ENCODE measurements at places on chromosomes 6 and 20.
A peak's percentile ranks its signal among the peaks of the same experiment; 100 is the strongest.

DNA sequence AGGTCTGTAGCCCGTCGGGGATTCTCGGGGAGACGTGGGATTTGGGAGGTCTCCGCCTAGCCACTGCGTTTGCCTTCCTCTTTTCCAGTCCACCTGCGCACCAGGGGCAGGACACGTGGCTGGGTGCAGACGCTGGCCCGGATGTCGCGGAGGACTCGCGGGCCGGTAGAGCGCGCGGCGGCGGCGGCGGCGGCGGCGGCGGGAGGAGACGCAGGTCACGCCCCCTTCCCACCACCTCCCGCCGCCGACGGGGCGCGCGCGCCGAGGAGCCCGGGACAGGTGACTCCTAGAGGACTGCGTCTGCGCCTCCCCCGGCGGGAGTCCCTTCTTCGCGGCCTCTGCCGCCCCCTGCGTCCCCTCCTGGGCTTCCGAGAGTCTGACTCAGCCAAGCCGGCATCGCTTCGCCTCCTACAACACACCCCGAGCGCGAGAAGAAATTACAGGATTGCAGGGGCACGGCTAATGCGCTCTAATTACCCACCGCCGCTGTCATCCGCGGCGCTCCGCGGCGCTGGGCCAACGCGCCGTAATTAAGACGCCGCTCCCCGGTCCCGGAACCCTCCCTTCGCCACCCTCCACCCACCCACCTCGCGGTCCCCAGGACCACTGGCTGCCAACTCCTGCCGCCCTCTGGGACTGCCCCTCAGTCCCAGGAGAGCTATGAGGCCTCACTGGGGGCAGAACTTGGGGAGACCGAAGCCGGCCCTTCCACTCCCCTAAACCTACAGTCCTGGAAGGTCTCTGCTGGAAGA lies 124.5 kb downstream of the MRPL14 start:
- peak; percentile 53 for DNase-seq

DNA sequence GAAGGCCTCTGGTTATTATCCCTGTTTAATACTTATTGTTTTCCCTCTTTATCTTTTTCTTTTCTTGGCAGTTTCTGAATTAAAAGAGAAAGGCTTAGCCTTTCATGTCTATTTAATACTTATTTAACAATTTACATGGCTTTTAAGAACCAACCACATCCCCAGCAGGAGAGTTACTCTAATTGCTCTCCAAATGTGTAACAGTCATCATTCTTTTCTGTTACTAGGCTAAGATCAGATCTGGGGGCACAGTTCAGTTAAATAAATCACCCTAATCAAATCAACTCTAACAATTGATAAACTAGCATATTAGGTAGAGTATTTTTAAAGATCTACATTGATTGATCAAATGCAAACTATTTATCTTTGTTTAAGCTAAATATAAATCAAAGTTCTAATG lies 54.1 kb upstream of the NT5E start:
- no peak for DNase-seq

GRCh38 chr20:62926229-62927127 lies at the start of gene DIDO1:
DIDO1 (minus strand) TSS chr20:62926505.
- DNase-seq, result peak; percentile 96

- DNase-seq, result no peak
These were observed 169.5 kb upstream of the RIPOR2 start for GRCh38 chr6:25105070-25105925.

DNA sequence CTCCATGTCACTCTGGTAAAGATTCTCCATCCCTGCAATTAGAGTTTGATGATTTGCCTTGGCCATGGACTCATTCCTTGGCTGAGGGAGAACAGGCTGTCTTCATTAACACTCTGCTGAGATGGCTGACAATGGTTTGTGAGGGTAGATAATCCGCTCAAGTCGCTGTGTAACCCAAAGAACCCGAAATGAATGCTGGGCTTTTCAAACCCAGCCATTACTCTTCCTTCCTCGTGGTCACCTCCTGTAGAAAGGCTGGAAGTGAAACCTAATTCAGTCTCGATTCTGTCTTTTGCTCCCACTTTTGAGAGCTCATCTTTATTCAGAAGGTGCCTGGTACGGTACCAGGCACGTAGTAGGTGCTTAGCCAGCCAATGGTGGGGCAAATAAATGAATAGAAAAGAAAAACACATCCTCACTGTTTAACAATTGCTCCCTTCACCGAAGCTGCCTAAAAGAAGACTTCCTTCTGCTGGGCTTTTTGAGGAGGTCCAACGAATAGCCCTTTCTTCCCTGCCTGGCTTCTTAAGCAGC lies 190.2 kb downstream of the BCAS1 start:
- DNase-seq, result no peak

GRCh38 chr6:138979813-138980668 lies 8.0 kb downstream of the REPS1 start:
- no peak for DNase-seq

GRCh38 chr20:37524859-37525708 lies 2.6 kb downstream of the BLCAP start:
- DNase-seq, result peak; percentile 55

DNA sequence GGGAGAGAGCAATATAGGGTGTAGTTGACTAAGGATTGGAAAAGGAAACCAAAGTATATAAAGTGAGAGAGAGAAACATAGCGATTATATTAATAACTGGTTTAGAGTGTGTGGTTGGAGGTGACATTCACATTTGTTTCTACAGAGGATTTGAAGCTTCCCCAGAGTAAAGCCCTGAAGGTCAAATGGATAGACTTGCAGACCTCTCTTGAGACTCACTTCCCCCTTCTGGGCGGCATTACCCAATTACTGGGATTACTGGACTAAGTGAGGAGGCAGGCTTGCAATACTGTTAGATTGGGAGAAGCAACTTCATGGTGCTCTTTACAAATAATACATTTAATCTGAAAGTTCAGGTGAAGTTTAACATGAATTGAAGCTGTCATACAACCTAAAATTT lies 10.7 kb downstream of the FIG4 start:
- no peak for DNase-seq

GRCh38 chr20:4046926-4047325 lies 31.6 kb upstream of the RNF24 start:
- DNase-seq, result no peak

DNA sequence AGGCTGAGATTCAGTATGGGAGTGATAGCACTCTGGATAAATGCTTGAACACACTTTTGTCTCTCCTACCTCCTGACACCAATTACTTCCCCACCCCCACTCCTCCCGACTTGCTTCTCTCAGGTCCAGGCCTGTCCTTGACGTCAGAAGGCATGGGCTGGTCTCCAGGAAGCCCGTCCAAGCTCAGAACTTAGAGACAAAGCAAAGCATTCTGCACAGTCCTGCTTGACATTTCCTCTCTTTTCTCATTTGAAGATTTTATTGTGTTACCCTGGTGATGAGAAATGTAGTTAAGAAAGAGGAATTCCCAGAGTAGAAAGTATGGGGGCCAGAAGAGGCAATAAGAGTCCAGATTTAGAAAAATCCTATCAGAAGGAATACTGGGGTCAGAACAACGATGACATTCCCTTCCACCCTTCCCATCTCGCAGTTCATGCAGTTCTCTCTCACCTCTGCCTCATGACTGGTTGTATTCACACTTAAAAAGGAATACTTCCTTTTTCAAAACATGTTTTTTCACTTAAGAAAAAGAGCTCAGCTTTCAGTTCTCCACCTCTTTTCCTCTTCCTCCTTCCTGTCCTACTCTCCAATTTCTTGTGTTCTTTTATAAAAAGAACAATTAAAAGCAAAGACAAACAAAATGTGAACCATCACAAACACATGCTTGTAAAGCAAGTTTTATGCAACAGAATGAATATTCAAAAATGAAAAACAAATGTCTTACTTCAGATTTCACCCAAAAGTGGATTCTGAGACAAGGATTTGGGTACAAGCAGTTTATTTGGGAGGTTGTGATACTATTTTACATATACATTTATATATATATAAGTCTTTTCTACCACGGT lies 18.5 kb upstream of the FAM184A start:
- no peak for DNase-seq

DNA sequence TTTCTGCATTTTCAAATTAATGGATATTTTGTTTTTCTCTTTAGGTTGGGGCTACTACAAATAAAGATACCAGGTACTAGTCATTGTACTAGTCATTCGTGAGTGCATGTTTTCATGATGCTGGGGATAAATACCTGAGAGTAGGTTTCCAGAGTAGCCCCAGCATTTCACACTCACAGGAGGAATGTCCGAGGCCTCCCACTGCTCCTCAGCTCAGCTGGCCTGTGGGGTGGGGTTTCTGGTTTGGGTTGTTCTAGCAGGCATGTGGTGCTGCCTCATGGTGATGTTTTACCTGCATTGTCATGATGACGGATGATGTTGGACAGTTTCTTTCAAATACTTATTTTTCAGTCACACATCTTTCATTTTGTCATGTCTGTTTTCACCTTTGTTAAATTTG lies 144.5 kb downstream of the SMOC2 start:
- DNase-seq, result no peak

GRCh38 chr20:45407783-45408645 lies at the start of gene DBNDD2:
DBNDD2 (plus strand) TSS chr20:45408289; CDS start chr20:45408468, 179 bp downstream.
- DNase-seq, result no peak

DNA sequence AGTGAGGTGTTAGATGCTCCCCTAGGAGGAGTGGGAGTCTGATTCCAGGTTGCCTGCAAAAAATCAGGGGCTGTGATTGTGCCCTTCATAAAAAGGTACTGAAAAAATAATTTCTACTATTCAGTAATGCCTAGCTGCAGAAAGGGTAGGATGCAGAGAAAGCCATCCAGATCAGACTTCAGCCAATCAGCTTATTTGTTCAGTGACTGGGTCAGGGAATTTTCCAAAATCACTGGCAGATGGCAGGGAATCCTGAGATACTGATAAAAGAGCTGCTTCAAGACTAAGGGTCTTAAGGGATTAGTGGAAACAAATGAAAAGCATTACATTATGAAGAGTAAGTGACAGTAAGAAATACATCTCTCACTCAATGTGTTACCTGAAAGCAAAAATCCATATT lies 42.8 kb upstream of the MTRF1L start:
- no peak for DNase-seq

All from AG08396 (cell line).